ENCODE measurements at places on chromosomes 1 and 21. TPM values are rescaled to one million over a fixed set of nuclear protein-coding genes. Genes with fewer than 3 reads are reported as not detected.

DNA sequence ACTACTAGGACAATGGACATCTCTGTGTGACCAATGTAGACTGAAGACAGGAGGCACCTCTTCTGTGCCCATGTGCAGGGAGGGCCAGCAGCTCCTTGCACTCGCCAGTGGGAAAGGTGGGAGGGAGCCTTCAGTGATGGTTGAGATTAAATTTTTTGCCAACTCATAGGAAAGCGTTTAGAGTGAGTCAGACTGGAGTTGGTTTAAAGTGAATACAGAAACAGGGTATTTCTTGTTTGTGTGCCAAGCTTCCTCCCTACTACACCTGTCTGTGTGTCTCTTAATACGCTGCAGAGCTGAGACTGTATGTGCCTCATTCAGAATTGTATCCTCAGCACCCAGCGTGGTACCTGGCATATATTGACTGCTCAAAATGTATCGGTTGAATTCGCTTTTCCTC lies 13.5 kb upstream of the COL16A1 start:
- peaks cover 39% of the 10 kb centered on the region for H3K4me1 ChIP-seq
- no peak overlapping the region for H3K4me3 ChIP-seq
- DNase-seq, result peak; percentile 39
- H3K36me3 ChIP-seq, result no peaks in the 10 kb centered on the region
- peaks cover 7% of the 10 kb centered on the region for H3K27me3 ChIP-seq

DNA sequence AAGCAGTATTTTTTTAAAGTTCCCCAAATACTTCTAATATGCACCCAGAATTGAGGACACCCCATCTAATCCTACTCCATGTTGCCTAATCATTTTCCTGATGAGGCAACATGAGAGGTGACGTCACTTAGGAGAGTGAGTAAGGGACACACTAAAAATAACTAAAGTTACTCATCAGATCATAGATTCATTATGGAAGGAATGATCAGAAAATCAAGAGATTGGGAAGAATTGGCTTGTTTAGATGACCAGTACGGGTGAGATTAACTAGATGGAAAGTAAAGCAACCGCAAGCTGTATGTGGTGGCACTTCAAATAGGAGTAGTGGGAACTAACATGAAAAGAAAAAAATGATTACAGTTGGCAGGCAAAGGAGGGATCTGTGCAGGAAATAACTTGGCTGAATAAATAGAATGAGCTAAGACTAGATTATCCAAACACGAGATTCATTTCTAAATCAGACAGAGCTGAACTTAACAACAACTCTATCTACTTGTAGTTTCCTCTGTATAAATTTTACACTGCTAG lies 61.4 kb upstream of the CXADR start:
- H3K36me3 ChIP-seq, result no peaks in the 10 kb centered on the region
- peak overlapping the region; percentile 42 for H3K27ac ChIP-seq
- H3K27me3 ChIP-seq, result no peaks in the 10 kb centered on the region
- peak; percentile 82 for DNase-seq
- no peak overlapping the region for H3K4me3 ChIP-seq

- peak overlapping the region; percentile 87 for H3K4me3 ChIP-seq
- H3K4me1 ChIP-seq, result peaks cover 5% of the 10 kb centered on the region
- H3K27ac ChIP-seq, result no peak overlapping the region
- DNase-seq, result no peak
- no peaks in the 10 kb centered on the region for H3K36me3 ChIP-seq
- H3K27me3 ChIP-seq, result no peaks in the 10 kb centered on the region
Observed at GRCh38 chr1:174158767-174159251, 511 bp upstream of the RABGAP1L start.

- H3K27me3 ChIP-seq, result no peaks in the 10 kb centered on the region
- no peaks in the 10 kb centered on the region for H3K4me1 ChIP-seq
- no peak overlapping the region for H3K4me3 ChIP-seq
- DNase-seq, result no peak
Observed at GRCh38 chr1:78153092-78153736, 107.4 kb downstream of the GIPC2 start.

- no peaks in the 10 kb centered on the region for H3K27me3 ChIP-seq
- H3K36me3 ChIP-seq, result no peaks in the 10 kb centered on the region
- peaks cover 8% of the 10 kb centered on the region for H3K4me1 ChIP-seq
- H3K4me3 ChIP-seq, result no peak overlapping the region
Observed at GRCh38 chr1:66282891-66283621, 250.9 kb upstream of the SGIP1 start.

DNA sequence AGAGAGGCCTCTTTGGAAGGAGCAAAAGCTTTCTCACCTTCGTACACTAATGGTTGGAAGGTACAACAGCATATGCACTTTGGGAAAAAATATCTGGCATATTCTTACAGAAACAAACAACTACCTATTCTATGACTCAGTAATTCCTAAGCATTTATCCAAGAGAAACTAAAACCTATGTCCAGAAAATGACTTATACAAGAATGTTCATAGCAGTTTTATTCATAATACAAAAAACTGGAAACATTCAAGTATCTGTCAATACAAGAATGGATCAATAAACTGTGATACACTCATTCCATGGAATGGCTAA lies 8.2 kb downstream of the NBPF1 start:
- H3K4me3 ChIP-seq, result no peak overlapping the region
- no peaks in the 10 kb centered on the region for H3K4me1 ChIP-seq
- no peak for DNase-seq
- no peak overlapping the region for H3K27ac ChIP-seq
- peaks cover 17% of the 10 kb centered on the region for H3K36me3 ChIP-seq

DNA sequence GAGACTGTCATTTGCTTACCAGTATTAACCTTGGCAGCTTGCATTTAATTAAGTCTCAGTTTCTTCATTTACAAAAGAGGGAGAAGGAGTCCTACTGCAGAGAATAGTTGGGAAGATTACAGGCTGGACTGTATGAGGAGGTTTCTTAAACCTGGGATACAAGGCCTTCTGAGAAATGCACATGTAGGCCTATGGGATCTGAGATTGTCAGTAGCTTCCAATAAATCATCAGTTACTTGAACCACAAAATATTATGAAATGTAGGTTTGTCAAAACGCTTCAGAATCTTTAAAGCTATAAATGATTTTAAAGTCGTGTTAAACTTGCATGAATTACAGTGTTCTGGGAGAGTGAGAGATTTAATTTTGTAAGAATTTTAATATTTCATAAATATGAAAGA lies 69.6 kb downstream of the NRIP1 start:
- H3K27me3 ChIP-seq, result no peaks in the 10 kb centered on the region
- H3K36me3 ChIP-seq, result no peaks in the 10 kb centered on the region
- peaks cover 19% of the 10 kb centered on the region for H3K4me1 ChIP-seq
- no peak overlapping the region for H3K4me3 ChIP-seq
- DNase-seq, result no peak

DNA sequence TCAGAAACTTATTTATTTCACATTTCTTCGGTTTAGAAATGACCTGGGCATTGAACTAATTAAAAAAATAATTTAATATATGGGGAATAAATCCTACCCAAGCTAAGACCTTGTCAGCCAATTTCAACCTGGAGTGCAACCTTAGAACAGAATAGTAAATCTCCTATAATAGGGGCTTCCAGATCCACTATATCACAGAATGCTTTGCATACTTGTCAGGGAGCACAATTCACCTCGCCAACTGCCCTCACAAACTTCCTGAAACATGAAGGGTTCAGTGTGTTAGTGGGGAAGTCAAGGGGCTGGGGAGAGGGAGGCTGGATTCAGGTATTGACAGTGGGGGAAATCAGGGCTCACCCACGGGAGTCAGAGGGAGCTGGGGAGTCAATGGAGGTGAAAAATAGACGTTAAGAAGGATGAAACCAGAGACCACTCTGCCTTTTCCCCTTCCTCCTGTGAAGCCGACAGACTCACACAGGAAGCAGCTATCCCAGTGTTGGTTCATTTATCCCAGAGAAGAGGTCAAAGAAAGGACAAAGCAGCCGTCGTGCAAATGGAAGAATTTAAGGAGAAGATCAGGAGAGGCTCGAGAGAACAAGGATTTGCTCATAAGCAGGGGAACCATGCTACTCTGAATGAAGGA lies 453.3 kb downstream of the NUF2 start:
- H3K4me3 ChIP-seq, result no peak overlapping the region
- no peaks in the 10 kb centered on the region for H3K27me3 ChIP-seq
- no peaks in the 10 kb centered on the region for H3K4me1 ChIP-seq
- no peaks in the 10 kb centered on the region for H3K36me3 ChIP-seq
- no peak overlapping the region for H3K27ac ChIP-seq
- DNase-seq, result no peak

DNA sequence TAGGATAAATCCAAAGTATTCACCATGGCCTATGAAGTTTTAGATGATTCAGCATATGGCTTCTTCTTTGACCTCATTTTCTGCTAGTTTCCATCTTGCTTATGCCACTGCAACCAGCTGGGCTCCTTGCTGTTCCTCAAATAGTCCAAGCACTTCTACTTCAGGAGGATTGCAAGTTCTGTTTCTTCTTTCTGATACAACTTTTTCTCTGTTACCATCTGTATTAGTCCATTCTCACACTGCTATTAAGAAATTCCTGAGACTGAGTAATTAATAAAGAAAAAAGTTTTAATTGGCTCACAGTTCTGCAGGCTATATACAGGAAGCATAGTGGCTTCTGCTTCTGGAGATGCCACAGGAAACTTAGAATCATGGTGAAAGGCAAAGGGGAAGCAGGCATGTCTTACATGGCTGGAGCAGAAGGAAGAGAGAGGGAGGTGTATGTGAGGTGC lies 20.3 kb downstream of the PTGS2 start:
- no peaks in the 10 kb centered on the region for H3K27me3 ChIP-seq
- no peaks in the 10 kb centered on the region for H3K4me1 ChIP-seq
- H3K27ac ChIP-seq, result no peak overlapping the region
- no peak for DNase-seq
- H3K4me3 ChIP-seq, result no peak overlapping the region

DNA sequence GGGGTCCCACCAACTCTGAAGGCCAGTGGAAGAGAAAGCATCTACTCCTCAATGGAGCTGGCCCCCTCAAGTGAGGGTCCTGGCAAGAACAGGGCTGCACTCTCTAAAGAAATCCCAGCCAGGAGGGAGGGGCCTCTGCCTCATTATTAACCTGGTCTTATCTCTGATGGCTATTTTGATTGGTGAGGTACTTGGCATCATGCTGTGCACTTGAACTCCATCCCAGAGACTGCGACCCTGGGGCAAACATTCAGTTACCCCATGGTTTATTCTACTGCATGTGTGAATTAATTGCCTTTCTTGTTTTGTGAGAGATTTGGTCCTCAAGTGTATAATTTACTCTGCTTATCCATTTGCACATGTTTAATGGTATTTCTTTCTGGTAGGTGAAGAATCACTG lies 55.0 kb upstream of the ETV3 start:
- no peak overlapping the region for H3K4me3 ChIP-seq
- no peaks in the 10 kb centered on the region for H3K4me1 ChIP-seq
- H3K36me3 ChIP-seq, result no peaks in the 10 kb centered on the region
- no peak overlapping the region for H3K27ac ChIP-seq

- H3K4me3 ChIP-seq, result no peak overlapping the region
- no peaks in the 10 kb centered on the region for H3K36me3 ChIP-seq
- peak; percentile 49 for DNase-seq
- H3K27me3 ChIP-seq, result no peaks in the 10 kb centered on the region
Observed at GRCh38 chr1:45299981-45300668, 26.6 kb upstream of the HPDL start.

GRCh38 chr1:101178341-101178687 lies 58.5 kb upstream of the S1PR1 start:
- no peak for DNase-seq
- no peak overlapping the region for H3K27ac ChIP-seq
- H3K27me3 ChIP-seq, result no peaks in the 10 kb centered on the region
- no peak overlapping the region for H3K4me3 ChIP-seq

DNA sequence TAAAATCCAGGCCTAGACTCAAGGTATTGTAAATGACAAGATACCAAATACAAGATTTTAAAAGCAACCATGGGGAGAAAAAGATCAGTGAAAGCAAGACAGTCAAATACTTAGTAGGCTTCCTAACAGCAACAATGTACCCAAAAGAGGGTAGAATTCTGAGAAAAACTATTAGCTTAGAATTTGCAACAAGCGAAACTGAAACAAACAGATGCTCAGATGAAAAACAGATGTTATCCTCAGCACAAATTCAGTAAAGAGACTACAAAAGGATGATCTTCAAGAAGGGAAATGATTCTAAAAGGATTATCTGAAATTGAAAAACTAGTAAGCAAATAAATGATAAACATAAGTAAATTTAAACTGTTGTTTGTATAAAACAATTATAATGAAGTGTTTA lies 40.0 kb downstream of the PDC start:
- no peaks in the 10 kb centered on the region for H3K4me1 ChIP-seq
- H3K27ac ChIP-seq, result no peak overlapping the region
- DNase-seq, result no peak

GRCh38 chr1:109930252-109930993 lies 19.8 kb downstream of the CSF1 start:
- H3K4me3 ChIP-seq, result no peak overlapping the region
- H3K4me1 ChIP-seq, result peaks cover 33% of the 10 kb centered on the region

GRCh38 chr1:115506924-115507589 lies 134.7 kb upstream of the VANGL1 start:
- no peaks in the 10 kb centered on the region for H3K36me3 ChIP-seq
- no peak overlapping the region for H3K27ac ChIP-seq
- H3K4me1 ChIP-seq, result no peaks in the 10 kb centered on the region
- H3K27me3 ChIP-seq, result no peaks in the 10 kb centered on the region
- DNase-seq, result peak; percentile 53

GRCh38 chr1:160117709-160118183 lies 2.2 kb downstream of the ATP1A2 start:
- no peak overlapping the region for H3K4me3 ChIP-seq
- peaks cover 20% of the 10 kb centered on the region for H3K27me3 ChIP-seq
- peaks cover 2% of the 10 kb centered on the region for H3K4me1 ChIP-seq
- DNase-seq, result no peak
- no peaks in the 10 kb centered on the region for H3K36me3 ChIP-seq

DNA sequence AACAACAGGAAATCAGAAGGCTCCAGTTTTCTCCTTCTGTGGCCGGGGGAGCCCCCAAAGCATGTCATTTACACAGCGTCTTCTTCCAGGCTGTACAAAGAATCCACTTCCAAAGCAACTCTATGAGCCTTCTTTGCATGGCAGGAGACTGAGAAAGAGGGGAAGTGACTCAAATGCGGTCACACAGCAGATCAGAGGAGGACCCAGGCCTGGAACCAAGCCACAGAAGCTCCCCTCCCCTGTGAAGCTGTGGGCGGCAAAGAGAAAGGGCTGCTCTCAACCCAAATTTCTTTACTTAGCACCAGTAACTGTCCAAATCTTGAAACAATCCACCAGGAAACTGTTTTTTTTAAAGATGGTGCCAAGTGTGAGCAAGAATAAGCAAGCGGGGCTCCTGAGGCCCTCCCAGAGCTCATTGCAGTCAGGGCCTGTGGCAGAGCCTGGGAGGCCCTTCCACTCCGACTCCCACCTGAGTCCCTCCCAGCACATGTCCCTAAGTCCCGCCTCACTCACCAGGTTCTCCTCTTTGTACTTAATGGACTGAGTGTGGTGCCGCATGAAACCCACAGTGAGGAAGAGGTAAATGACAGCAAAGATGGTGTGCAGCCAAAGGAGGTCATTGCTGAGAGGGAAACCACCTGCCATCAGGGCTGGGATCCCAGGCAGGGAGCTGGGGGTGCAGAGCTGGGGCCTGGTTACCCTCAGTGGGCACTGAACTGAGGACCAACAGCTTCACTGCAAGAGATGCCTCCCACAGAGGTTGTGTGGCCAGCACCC lies 15.9 kb downstream of the TMEM63A start:
- H3K4me3 ChIP-seq, result no peak overlapping the region
- peak overlapping the region; percentile 20 for H3K27ac ChIP-seq
- peaks cover 27% of the 10 kb centered on the region for H3K4me1 ChIP-seq
- peaks cover 4% of the 10 kb centered on the region for H3K36me3 ChIP-seq
- no peaks in the 10 kb centered on the region for H3K27me3 ChIP-seq
- peak; percentile 81 for DNase-seq

Gene S100A2
- total RNA-seq, result 3.0 TPM

Gene PLA2G2C
- not detected for total RNA-seq

Gene SNX7
- 39.9 TPM for total RNA-seq

Gene SPRR2F
- total RNA-seq, result not detected

Gene KRTAP21-2
- not detected for total RNA-seq

Gene HRNR
- not detected for total RNA-seq

Gene TP73
- total RNA-seq, result 0.18 TPM

Gene NTMT2
- total RNA-seq, result 0.43 TPM

Gene NUCKS1
- 169 TPM for total RNA-seq

Gene AMIGO1
- total RNA-seq, result 1.8 TPM
